ENCODE measurements at places on chromosomes 7 and 10.

DNA sequence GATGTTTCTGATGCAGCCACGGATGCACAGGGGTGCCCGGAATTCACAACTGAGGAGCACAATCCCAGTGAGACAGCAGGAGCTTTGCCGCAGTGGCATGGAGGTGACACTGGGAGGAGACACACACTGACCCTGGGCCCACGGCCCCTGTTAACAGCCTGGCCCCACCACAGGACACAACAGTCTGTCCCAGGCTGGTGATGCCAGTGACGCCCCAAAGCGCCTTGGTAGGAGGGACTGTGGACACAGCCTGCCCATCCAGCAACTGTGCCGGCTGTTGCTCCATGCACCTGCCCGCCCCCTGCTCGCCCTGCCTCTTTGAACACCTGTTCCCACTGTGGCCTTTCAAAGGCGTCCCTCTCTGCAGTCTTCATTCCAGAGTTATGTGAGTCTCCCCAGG is 49.8 kb downstream of the KLF6 start:
- DNase-seq, result no peak

- no peak for DNase-seq
Measured at GRCh38 chr7:88311675-88312036, 5.0 kb upstream of the STEAP4 start.

- DNase-seq, result no peak
Measured at GRCh38 chr10:125599194-125599593, 83.8 kb downstream of the TEX36 start.

DNA sequence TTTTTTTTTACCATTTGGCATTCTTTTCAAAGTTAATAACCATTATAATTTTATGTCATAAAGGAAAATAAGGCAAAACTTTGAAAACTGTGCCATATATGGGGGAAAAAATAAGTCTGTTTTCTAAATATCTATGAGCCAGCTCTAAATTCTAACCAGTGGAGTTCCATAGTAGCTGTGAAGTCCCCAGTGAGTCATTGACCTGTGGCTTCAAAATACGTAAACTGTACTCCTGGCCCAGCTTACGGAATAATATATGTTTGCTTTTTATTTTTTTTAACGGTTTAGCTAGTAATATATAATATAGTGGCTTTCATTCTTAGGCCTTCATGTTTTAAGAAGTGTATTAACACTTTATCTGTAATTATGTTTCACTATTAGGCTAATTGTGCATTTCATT is 20.5 kb downstream of the ZRANB1 start:
- no peak for DNase-seq

DNA sequence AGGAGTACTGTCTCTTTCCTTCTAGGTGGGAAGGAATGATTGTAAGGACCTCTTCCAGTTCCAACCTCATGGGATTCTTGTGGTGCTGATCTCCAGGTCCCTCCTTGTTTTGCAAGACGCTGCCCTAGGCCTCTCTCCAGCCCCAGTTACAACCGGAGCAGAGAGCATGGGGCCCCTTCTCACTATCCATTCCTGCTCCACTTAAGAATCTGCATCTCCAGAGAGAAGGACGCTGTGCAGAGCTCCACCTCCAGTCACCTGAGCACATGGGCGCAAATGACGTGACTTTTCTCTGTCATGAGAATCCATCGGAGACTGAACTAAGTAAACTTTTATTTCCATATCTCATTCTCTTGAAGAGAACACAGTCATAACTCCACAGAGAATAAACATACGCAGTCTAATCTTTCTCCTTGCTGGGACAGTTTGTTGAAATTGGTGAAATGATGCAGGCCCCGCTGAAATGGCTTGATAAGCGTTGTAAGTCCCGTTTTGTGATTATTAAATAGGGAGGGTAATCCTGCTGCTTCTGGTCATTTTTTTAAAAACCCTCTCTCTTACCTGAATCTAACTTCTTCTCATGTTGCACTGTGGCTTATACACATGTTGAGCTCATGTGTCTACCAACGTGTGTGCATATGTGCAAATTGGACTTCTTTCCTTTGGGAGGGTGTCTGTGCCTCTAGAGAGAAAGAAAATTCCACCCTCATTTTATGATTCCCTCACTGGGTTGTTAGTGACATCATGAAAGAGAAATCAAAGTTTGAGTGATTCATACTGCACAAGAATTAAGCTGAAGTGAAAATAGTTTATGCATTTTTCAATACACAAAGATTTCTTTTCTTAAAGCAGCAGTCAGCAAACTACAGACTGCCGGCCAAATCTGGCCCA is 133.2 kb upstream of the TBX20 start:
- DNase-seq, result no peak

GRCh38 chr7:42247301-42247700 is 10.3 kb upstream of the GLI3 start:
- DNase-seq, result no peak

DNA sequence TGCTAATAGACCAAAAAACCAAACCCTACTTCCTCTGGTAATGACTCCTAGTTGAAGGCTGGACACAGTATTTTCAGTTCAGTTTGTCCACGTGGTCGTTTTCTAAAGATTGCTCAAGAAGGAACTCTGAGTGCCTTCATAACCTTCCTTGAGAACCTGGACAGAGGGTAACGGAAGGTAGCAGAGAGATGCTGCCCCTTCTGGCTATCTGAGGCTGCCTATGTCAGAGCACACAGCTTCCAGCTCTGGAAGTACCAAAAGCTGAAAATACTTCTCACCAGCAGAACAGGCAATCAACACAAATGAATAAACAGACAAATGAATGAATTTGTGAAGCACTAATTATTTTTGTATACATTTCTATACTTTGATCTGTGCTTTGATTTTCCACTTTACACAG is 85.2 kb downstream of the AMPH start:
- DNase-seq, result no peak

Data from AG09309 (cell line).